Activated naive CD4-positive, alpha-beta T cell (primary cell): ENCODE measurements at places on chromosomes 6 and 20.

DNA sequence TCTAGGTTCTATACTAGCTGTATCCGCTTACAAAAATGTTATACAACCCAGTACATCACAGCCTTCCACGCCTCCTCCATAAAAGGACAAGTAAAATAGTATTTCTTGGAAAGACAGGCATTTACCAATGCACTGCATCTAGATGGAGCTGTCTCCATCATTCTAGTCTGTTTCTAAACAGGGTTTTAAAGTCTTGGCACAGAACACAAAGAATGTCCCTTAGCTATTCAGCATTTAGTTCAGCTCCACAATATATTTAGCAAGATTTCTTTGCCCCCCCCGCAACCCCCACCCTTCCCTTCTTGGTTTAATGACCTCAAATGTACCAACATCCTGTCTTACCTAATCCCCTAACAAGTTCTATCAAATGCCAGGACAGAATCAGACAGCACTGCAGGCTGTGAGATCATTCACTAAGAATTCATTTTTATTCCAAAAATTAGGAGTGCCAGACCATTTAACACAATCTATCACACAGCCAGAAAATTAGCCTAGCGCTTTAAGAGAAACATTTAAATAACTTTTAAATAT is 198.6 kb downstream of the BACH2 start:
- DNase-seq = no peak

DNA sequence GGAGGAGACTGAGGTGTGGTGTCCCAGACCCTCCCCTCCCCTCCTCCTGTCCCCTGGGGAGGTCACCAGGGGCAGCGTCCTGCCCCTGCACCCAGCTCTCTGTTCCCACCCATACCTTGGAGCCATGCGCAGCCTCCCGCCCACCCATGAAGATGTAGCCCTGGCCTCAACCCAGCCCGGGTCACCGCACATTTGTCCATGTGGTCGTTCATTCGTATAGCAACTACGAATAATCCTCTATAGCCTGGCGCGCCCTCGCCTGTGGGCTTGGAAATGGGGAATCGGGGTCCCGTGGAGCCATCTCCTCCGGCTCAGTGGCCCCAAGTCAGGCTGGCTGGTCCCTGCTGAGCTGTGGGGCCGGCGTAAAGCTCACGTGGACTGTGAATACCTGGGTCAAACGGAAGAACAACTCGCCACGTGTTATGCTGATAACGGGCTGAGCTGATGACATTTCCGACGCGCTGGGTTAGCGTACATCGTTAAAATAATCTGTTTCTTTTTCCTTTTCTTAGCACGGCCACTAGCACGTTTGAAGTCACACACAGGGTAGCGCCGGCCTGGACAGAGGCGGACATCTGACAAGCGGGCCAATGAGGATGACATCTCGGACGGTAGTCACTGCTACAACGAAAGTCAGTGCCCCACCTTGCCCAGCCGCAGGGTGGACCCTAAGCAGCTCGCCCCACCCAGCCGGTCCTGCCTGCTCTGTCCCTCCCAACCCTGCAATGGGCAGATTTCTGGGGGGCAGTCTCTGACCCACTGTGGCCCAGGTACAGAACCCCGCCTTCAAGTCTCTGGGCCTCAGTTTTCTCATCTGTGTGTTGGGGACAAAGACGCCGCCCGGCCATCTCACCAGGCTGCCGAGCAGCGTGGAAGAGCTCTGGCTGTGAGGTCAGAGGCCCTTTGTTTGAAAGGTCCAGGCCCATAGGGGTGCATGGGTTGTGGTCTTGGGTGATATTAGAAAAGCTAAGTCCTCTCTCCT is 19.8 kb upstream of the RBBP8NL start:
- DNase-seq = no peak

DNA sequence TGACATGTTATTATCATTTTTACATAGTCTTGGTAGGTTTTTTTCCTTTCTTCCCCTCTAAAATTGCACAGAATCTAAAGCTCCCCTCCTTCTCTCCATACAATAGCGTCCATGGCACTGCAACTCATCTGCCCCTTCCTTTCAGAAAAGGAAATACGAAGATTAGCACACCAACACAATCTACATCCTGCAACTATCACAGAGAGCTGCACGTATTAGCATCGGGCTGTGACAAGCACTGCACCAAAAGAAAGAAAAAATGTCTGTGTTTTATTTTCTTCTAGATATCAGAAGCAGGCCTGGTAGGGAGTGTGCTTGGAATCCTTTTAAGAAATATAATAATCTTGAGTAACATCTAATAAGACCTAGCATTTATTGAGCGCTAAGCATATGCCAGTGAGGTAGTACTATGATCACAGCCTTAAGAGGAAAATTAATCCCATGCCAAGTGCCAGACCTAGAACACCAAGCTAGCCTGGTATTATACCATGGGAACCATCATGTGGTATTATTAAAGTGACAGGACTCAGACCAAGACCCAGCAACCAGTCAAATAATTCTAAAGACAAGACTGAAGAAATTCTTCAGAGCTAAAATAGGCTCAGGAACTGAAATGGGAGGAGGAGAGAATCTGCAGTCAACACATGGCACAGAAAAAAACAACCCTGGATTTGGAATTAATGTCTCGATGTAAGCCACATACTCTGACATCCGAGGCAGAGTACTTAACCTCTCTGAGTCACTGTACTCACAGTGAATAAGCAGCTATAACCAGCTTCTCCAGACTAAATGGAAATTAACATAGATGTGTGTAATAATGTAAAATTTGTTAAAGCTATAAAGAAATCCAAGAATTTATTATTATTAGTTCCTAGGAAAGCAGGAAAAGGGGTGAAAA is 124.3 kb downstream of the IPCEF1 start:
- no peak for DNase-seq

GRCh38 chr6:166615059-166615770 is 11.8 kb downstream of the RPS6KA2 start:
- no peak for DNase-seq

DNA sequence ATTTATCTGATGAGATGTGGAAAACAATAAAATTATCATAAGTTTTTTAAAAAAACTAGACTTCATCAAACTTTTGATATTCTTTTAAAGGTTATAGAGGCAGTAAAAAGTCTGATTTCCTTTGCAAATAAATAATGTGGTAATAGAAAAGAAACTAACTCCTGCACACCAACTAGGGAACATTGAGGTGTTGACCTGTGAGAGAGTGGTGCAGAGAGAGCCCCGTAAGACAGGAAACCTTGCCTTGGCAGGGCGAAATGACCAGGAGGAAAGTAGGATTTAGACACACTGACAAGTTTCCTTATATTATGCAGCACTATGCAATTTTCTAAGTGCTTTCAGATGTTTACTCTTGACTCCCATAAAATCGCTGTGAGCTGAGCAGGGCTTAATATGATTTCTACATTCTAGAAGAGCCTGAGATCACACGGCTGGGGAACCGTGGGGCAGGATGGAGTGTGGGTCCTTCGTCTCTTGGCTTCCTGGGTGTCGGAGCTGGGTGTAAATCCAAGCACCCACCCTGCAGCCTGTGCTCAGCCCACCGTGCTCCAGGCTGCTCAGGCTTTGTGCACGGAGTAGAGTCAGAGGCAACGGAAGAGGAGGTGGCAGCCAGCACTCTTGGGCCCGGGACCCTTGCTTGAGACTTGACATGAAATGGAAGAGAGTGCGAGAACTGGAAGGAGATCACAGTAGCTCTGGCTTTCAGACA is 61.3 kb upstream of the FOXQ1 start:
- no peak for DNase-seq

- no peak for DNase-seq
Observed at GRCh38 chr6:35358086-35358485, 15.7 kb downstream of the PPARD start.

DNA sequence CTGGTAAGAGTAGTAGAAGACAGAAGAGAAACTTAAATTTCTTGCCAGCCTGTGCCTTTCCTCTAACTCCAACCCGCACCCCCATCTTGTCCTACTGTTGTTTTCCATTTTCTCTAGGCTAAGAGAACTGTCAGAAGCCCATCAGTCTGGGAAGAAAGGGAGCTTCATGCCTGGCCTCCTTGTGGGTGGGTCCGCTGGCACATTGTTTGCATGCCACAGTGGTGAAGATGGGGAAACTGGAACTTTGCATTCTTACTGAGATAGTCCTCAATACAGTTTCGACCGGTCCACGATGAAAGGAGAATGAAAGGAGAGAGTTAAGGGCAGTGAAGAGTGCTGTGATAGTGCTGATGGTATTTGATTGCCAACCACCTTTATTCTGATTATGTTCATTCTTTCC is 103.1 kb downstream of the TCP11 start:
- no peak for DNase-seq

DNA sequence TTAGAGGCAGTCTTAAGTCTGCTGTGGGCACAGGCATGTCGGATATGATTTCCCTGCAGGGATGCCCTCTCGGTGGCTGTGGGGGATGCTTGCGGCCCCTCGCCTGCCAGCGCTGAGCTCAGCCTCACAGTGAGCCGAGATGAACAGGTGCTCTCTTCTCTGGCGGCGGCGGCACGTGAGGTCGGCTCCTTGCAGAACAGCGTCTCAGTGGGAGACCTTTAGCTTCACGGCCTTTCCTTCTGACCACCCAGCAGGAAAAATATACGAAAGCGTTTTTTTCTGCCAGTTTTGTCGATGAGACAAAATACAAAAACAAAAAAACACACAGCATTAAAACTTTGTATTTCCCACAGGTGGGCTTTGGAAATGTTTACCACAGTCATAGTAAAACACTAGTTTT is 23.6 kb downstream of the FOXA2 start:
- no peak for DNase-seq

DNA sequence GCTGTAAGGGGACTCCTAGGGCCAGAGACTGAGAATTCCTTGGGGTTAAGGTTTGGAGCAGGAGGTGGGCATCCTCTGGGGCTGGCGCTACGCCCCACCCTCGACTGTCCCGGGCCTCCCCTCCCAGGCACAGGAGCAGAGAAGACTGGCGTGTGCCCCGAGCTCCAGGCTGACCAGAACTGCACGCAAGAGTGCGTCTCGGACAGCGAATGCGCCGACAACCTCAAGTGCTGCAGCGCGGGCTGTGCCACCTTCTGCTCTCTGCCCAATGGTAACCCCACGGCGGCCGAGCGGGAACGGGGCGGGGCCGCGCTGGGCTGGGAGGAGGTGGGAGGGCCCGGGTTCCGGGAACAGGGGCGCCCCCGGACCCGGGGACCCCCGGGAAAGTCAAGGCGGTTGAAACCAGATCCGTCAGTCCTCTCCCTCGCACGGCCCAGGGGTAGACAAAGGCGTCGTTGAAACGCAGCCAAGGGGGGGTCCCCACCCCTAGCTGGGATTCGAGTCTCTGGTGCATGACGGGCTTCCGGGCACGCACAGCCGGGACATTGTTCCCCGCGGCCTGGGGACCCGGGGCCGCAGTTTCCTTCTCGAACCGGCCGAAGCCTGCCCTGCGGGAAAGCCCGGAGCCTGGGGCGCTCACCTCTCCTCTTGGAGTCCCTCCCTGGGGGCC is 844 bp downstream of the WFDC2 start:
- DNase-seq = no peak

GRCh38 chr6:120945905-120946594 is 388.2 kb downstream of the TBC1D32 start:
- DNase-seq = no peak

GRCh38 chr6:86010915-86011786 is 368.5 kb upstream of the SYNCRIP start:
- no peak for DNase-seq

DNA sequence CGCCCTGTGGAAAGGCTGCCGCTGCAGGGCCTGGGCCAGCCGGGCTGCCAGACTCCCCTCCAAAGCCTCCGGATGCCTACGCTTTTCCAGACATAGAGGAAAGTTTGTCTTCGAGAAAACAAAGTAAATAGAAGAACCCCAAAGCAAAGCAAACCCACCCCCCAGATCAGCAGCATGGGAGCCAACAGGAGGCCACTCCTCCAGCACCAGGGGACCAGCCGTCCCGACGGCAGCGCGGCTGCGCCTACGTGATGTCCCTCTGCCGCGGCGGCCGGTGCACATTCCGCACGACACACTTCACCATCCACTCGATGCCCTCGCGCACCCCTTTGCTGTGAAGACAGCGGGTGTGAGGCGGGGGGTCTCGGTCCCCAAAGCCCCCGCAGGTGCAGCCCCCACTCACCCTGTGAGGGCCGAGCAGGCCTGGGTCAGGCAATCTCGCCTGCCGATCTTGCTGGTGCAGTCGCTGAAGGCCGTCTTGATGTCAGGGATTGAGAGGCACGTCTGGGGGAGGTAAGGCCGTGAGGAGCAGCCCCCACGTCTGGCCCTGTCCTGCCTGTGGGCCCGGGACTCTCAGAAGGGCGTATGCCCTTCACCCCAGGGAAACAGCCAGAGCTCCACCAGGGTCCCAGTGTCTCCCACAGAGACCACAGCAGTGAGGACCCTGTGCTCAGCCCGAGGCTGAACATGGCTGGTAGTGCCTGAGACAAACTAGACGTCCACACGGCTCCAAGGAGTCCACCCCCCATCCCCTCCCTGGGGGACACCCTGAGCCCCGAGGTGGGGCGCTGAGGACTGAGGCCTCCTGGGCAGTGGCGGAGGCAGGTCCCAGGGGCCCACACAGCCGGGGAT is 4.0 kb downstream of the TNFRSF6B start:
- no peak for DNase-seq

DNA sequence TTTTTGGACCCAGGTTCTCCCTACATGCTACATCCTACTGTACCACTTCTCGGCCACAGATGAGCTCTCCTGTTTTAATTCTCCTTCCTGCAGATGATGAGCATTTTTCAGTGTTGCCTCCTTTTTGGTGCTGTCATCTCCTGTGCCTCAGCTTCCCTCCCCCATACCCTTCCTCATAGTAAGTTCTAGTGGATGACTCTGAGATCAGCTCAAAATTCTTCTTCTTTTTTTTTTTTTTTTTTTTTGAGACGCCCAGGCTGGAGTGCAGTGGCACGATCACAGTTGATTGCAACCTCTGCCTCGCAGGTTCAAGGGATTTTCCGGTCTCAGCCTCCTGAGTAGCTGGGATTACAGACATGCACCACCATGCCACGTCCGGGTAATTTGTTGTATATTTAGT is 3.8 kb downstream of the TMEM14A start:
- DNase-seq = no peak

GRCh38 chr6:167495506-167496401 is 170.9 kb downstream of the TTLL2 start:
- DNase-seq = no peak

GRCh38 chr6:15515660-15516375 is 147.0 kb downstream of the DTNBP1 start:
- DNase-seq = no peak

- DNase-seq = no peak
Observed at GRCh38 chr6:115796829-115797228, 263.9 kb downstream of the FRK start.

GRCh38 chr6:69887026-69887425 is 20.7 kb downstream of the COL19A1 start:
- DNase-seq = no peak

DNA sequence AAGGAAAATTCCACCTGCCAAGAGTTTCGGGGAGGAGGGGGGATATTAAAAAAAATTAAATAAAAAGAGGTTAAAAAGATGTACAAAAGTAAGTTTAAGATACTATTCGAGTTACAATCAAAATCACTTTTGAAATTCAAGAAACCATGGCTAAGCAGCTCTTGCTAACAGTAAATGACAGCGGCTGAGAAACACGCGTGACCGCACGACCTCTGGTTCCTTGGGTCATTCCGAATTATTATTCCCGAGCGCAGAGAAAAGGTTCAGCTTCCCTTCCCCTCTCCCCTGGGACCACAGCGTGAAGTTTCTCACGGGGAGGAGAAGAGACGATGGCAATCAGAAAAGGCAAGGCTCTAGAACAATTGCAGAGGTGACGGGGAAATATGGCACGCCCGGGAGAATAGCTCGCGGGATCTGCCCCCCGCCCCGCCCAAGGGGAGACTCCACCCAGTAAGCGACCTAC is 496 bp downstream of the TMEM242 start:
- no peak for DNase-seq
